ENCODE measurements at places on chromosomes 11 and 22.

DNA sequence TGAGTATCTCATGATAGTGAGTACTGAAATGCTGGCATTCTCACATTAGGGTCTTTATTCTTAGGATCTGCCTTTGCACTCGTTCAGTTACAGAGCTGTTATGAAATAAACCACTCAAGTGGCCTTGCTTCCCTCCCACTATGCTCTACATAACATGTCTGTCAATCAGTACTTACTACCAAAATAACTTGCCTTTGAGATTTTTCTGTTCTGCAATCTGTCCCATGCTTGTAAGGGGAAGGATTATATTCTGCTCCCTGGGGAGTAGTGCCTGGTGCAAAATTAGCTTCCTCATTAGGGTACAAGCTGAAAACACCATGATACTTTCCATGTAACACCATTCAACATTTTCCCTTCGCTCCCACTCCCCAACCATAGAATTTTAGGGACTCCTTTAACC, 1.9 kb upstream of the GRAP2 start:
- no peak for DNase-seq

GRCh38 chr22:36829370-36830002, 12.7 kb upstream of the PVALB start:
- DNase-seq, result no peak

- no peak for DNase-seq
These were observed 8.9 kb upstream of the PELI3 start for GRCh38 chr11:66457826-66458225.

- DNase-seq, result peak; percentile 31
These were observed 907 bp downstream of the SLC15A3 start for GRCh38 chr11:60950933-60951605.

DNA sequence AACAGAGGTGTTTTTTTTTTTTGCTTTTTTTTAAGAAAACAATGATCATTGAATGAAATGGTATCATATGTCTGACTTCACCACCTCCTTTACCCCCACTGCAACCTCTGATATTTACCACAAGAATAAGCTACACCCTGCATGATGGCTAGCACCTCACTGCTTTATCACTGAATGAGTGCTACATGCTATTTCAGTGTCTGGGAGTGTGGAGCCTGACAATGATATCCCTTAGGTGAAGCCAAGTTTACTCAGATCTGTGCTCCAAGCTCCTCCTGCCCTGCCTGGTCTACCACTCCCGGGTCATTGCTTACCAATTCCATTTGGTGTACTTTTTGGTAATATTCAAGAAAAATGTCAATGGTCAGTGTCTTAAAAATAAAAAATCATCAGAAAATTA, 21.1 kb downstream of the MMP20 start:
- no peak for DNase-seq

GRCh38 chr11:2799881-2800654, 85.5 kb downstream of the CDKN1C start:
- DNase-seq, result no peak

DNA sequence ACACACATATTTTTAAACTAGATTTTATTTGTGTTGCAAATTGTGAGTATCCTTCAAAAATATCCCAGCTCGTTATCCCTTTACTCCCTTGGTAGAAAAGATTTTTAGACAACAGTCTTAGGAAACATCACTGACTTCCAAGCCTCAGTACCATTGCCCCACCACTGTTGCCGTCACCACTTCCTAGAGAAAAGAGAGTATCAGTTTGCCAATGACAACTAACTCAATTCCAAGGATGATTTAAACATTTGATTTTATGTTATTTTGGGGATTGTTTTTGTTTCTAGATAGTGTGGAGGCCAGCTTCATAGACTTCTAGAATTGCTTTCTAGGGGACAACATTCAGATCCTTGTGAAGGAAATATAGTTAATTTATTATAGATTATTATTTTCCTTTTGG, 274.0 kb upstream of the MPPED2 start:
- DNase-seq, result no peak

GRCh38 chr11:126703662-126704061, 296.9 kb downstream of the KIRREL3 start:
- DNase-seq, result no peak

DNA sequence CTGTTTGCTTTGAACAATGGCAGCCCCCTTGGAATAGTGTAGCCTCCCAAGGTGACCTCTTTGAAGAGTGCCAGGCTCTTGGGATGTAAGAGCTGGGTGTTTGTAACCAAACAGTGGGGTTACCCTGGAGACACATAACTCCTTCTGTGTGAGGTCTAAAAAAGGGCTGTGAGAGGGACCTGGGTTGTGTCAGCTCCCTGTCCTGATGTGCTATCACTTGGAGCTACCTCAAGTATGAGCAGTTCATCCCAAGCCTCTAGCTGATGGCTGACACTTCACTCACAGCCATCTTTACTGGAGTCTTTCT, 40.2 kb downstream of the TSPAN18 start:
- DNase-seq, result no peak

DNA sequence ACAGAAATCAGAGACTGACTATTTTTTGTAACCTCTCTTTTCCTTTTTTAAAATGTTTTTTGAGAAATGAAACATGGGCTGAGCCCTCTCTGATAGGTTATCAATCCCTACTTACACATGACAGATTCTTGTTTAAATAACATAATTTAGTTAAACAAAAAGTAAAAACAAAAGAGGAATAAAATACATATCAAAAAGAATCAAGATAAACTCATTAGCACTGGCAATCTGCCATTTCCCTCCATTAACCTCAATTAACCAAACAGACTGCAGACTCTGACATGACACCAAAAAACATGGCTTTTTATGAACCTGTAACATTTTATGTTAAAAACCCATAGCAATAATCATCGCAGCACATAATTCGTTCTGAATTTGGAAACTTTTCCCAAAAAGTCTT, 284.4 kb upstream of the MTNR1B start:
- DNase-seq, result no peak

GRCh38 chr22:49008682-49009235, 818.9 kb downstream of the BRD1 start:
- DNase-seq, result no peak

DNA sequence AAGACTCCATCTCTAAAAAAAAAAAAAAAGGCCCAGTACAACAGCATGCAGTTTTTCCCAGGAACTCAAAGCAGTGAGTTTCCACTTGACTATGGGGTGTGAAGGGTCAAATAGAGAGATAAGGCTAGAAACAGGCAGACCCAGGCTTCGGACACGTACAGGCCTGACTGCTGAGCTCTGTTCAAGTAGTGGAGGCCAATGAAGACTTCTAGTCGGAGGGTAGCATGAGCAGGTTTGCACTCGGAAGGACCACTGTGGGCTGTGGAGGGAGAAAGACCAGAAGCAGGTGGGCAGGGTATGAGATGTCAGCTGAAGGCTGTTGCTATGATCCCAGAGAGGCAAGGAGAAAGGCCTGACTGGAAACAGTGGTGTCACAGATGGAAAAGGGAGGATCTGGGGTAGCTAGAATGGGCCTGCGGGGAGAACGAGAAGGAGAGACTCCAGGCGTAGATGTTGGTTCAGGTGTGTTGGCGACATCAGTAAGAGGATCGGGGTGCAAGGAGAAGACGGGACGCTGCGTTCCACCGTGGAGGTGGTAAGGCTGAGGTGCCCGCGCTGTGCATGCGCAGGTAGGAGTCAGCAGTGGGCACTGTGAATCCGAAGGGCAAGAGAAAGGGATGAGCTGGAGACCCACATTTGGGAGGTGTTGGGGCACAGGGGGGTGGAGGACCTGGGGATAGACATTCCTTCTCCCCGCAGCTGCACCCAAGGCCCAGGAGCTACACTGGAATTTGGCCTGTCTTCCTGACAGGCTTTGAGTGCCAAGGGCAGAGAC, 49.4 kb upstream of the RAB1B start:
- DNase-seq, result no peak

DNA sequence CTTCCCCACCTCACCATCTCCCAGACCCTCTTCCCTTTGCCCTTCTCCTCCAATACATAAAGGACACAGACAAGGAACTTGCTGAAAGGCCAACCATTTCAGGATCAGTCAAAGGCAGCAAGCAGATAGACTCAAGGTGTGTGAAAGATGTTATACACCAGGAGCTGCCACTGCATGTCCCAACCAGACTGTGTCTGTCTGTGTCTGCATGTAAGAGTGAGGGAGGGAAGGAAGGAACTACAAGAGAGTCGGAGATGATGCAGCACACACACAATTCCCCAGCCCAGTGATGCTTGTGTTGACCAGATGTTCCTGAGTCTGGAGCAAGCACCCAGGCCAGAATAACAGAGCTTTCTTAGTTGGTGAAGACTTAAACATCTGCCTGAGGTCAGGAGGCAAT, 58.2 kb downstream of the TIMP3 start:
- DNase-seq, result no peak

GRCh38 chr11:47508240-47508957, 44.5 kb downstream of the CELF1 start:
- no peak for DNase-seq

DNA sequence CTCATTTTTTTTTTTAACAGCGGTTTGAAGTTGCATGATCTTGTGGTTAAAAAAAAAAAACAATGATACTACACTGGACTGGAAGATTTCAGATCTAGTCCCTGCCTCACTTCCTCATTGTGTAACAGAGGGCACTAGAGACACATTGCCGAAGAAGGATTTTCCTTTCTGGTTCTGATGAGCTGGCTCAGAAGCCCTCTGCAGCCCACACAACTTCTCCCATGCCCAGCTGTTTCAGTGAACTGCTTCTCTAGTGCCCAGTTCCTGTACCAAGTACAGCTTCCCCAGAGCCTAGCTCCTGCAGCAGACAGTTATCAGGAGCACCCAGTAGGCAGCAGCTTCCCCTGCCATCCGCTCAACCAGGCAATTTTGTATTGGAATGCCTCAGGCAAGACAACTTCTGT, 29.5 kb upstream of the ANO5 start:
- DNase-seq, result no peak

DNA sequence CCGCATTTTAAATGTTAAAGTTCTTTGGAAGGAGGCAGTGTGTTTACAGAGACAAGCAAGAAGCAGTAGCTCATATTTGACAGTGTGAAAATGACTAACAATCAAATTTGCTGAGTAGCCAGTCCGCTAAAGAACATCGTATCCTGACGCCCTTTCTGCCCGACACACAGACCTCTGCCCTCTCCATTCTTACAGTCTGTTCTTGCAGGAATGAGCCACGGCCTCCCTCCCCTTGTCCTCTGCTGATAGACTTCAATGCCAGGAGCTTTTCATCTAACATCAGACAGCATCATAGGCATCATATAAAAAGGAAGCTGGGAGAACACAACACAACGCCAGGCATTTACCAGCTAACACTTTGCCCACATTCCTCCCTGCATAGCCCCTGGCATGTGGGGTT, 486.0 kb downstream of the OPCML start:
- DNase-seq, result no peak

GRCh38 chr11:119371067-119371601, 10.4 kb downstream of the USP2 start:
- no peak for DNase-seq

DNA sequence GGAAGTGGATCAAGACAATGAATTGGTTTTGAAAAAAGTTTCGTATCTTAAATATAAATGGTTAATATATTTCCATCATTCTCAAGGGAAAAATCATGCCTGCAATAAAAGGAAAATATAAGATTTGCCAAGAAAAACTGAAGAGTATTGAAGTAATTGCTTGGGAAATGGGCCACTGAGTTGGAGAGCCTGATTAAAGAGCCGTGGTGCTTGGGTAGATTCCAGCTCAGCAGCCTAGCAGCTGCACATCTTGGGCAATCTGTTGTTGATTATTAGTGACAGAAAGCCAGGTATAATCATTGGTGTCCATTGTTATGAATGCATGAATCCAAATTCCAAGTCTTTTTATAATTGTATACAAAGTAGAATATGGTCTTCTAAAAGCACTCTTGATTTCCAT, 800.9 kb upstream of the CHORDC1 start:
- DNase-seq, result no peak

DNA sequence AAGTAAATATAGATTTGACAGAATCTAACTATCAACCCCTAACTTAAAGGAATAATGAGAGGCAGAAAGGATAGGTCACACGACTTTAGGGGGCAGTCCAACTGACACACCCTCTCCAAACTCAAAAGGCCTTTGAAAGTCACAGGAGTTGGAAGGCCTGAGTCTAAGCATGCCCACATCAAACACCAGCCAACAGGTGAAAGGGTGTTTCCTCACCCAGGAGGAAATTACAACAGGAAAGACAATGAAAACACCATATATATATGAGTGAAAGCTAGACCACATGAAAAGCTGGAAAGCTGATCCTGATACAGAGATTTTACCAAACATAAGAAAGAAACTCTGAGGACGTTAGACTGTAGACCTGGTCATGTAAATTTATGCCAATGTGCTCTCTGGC, 10.5 kb upstream of the DEPDC7 start:
- DNase-seq, result peak; percentile 5

GRCh38 chr11:17932472-17932871, 80.4 kb downstream of the SERGEF start:
- no peak for DNase-seq

GRCh38 chr11:1854949-1855885, 2.3 kb downstream of the LSP1 start:
- DNase-seq, result no peak

DNA sequence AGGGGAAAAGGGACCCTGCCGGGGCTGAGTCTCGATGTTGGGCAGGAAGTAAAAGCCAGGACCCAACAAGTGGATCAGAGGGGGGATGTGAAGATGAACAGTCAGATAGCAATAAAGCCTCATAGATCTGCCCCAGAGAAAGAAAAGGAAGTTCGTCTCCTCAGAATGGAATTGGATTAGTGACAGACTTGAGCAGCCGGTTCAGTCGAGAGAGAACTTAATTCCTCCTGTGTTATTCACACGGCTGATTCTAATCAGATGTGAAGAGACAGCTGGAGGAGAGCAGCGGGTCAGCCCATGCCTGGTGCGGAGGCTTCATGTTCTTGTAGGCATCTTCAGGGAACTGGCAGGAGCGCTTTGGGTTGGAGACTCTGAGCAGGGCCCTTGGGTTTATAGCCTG, 29.3 kb upstream of the CABP7 start:
- DNase-seq, result no peak

- DNase-seq, result no peak
These were observed 35.6 kb downstream of the DKK3 start for GRCh38 chr11:11972730-11973341.
